ENCODE measurements at places on chromosomes 16 and 17.
A peak's percentile ranks its signal among the peaks of the same experiment; 100 is the strongest.

GRCh38 chr17:27530764-27531391 is 74.6 kb downstream of the KSR1 start:
- DNase-seq = peak; percentile 34

- DNase-seq = peak; percentile 31
These were observed 10.4 kb downstream of the TAF1C start for GRCh38 chr16:84176192-84177053.

DNA sequence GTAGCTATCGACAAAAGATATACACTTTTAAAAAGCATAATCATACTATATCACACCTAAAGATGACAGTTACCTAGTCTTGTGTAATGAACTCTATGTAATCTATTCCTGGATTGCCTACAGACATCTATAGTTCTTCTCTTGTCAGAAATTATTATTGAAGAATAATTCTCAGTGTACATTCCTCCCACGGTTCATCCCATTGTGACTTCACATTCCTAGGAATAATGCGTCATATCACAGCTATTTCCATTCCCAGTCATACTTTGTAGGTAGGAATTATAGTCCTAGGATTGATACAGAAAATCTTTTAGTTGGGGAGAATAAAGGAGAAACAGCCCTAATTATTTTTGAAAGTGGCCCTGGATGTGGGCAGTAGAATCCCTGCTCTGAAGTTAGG is 44.0 kb upstream of the ABCC11 start:
- no peak for DNase-seq

GRCh38 chr16:82152641-82153112 is 17.3 kb downstream of the MPHOSPH6 start:
- DNase-seq = peak; percentile 20

DNA sequence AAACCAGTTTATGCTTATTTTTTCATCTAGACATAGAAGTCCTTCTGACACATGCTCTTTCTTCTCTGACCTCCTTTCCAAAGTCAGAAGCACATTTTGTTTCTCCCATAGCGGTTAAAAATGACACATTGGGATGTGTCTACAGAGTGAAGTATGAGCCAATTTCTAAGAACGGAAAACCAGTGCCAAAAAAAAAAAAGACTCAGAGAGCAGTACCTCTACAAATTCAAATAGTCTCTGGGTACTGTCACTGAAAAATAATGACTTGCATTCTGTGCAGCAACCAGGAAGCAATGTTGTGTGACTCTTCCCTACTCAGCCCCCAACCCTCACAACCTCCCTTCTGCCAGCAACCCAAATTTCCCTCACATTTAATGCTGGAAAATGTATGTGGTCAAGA is 145.5 kb upstream of the PMFBP1 start:
- DNase-seq = no peak
